Hepatocyte (in vitro differentiated cells): ENCODE measurements at places on chromosomes 2 and 18.

DNA sequence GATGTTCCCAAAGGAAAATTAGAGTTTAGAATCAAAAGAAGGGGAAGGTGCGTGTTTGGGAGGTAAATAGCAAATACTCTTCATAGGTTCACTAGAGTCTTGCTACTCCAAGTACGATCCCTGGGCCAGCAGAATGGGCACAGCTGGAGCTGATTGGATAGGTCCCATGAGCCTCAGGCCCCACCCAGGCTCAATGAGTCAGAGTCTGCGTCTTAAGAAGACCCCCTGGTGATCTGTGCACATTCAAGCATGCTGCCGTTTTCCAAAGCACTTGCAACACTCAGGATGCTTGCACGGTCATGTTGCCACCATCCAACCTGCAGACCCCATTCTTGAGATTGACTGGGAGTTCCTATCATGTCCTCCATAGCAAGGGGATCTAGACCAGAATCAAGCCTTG, 40.5 kb downstream of the ABCG8 start:
- DNase-seq, result no peak

- DNase-seq, result no peak
These were observed 42.1 kb downstream of the DDX18 start for GRCh38 chr2:117856415-117857210.

DNA sequence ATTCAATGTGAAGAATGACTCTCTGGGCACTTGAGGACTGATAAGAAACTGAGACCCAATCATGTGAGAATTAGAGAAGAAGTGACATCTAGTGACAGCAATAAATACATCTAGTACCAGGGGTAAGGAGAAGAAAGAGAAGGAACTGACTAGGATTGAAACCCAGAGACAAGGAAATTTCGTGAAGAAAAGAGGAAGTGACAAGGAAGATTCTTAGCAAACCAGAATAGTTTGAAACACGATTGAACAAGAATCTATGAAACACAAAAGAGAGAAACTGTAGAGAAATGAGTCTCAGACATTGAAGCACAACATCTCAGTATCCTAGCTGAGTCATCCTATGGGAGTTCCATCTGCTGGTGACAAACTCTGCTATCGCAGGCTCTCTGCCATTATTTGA, 571.9 kb upstream of the PKDCC start:
- no peak for DNase-seq

- no peak for DNase-seq
These were observed 523.5 kb downstream of the TMEM182 start for GRCh38 chr2:103285354-103285753.

GRCh38 chr18:45139478-45139877, 458.8 kb downstream of the SETBP1 start:
- DNase-seq, result no peak

- DNase-seq, result no peak
These were observed 36.2 kb upstream of the MAT2A start for GRCh38 chr2:85502720-85503119.

DNA sequence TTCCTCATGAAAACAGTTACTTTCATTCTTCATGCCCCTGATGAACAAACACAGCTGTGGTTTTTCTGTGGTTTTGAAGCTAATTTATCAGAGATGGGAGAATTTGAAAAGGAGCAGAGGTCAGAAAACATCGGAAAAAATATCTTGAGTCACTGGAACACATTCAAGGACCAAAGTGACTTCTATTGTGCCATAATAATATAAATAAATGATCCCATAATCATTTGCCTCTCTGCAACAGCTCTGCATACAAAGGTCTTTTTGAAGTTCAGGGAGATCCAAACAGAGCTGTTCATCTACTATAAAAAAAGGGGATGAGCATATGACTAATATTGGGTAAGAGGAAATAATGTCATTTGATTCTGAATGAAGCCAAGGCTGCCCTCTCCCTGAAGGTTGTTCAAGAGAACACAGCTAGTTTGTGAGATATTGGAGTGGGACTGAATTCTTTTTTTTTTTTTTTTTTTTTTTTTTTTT, 201.3 kb upstream of the GALNT5 start:
- no peak for DNase-seq

GRCh38 chr2:128036748-128037607, 9.1 kb upstream of the SAP130 start:
- no peak for DNase-seq

DNA sequence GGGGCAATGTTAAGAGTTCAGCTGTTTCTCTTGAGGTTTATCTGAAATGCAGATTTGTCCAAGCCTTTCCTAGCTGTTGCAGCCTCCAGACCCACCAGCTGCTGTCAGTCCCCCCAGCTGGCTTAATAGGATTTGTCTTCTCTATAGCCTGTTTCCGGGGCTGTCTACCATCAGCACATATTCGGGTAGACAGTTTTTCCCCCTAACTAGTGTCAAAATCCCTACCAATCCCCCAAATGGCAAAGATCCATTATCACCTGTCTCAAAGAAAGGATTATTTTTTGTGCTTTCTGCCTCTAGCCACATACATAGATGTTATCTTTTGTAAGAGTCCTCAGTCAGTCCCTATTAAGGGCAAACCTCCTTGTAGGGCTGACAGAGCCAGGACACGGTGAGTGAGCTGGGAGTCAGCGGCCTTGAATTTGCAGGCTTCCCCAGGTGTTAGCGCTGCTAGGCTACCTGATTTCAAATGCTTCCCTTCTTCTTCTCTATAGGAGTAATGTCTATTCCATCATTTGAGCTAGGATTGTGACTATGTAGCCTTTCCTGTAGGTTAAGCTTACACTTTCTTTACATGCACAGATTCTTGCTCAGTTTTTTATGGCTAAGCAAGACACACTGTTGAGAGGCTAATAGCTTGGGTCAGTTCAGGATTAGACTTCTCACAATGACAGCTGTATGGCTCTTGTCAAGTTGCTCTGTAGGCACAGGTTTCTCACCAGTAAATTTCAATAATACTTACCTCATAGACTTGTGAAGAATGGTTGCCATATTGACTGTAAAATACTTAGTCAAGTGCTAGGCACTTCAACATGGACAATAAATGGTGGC, 171.1 kb upstream of the UNC80 start:
- DNase-seq, result no peak

GRCh38 chr2:6773007-6773693, 92.6 kb downstream of the CMPK2 start:
- peak; percentile 80 for DNase-seq

DNA sequence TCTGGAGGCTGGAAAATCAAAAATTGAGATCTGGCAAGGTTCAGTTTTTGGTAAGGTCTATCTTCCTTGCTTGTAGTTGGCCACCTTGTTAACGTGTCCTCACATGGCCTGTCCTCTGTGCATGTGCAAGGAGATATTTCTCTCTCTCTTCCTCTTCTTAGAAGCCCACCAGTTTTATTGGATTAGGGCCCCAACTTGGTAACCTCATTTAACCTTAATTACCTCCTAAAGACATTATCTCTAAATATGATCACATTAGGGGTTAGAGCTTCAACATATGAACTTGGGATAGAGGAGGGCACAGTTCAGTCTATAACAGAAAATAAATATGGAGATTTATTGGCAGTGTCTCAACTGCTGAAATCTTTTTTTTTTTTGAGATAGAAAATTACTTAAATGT, 19.6 kb upstream of the RND3 start:
- no peak for DNase-seq

GRCh38 chr2:119184512-119184911, 26.0 kb upstream of the C1QL2 start:
- no peak for DNase-seq

DNA sequence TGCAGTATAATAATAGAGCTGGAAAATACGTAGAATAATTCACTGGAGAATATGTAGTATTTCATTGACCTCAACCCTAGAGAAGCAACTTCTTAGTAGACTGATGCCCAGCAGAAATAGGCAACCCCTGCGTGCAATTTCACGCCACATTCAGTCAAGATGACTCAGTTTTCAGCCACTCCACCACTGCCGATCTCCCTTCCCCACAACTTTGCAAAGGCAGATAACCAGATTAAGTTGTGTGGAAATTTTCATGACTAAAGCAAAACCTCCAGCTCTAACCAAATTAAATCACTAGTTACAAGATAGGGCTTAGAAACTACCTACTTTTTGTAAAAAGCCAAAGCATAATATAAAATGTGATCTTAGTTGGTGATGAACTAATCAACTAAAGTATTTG, 63.3 kb upstream of the STK17B start:
- DNase-seq, result no peak

GRCh38 chr2:46225730-46226129, 71.5 kb upstream of the EPAS1 start:
- no peak for DNase-seq

DNA sequence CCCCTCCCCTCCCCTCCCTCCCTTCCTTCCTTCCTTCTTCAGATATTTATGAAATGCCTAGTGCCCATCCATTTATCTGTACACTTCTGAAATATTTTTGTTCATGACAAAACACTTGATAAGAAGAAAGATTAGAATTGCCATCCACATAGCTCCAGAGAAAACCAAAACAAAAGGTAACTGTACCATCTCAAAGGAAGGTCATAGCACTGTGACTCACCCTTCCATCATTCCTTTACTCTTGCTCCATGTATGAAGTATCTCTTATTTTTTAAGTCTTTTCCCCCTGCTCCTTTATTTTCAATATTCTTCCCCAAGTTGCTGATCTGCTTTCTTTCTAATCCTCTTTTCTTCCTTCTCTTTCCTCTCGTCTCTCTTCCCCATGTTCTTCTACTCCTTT, 9.9 kb downstream of the CNTNAP5 start:
- DNase-seq, result no peak

- DNase-seq, result no peak
These were observed 129.0 kb upstream of the ACVR2A start for GRCh38 chr2:147715807-147716206.

- no peak for DNase-seq
These were observed 116.8 kb upstream of the ST6GAL2 start for GRCh38 chr2:107002735-107003134.

GRCh38 chr2:239539083-239539775, 138.4 kb upstream of the HDAC4 start:
- no peak for DNase-seq

DNA sequence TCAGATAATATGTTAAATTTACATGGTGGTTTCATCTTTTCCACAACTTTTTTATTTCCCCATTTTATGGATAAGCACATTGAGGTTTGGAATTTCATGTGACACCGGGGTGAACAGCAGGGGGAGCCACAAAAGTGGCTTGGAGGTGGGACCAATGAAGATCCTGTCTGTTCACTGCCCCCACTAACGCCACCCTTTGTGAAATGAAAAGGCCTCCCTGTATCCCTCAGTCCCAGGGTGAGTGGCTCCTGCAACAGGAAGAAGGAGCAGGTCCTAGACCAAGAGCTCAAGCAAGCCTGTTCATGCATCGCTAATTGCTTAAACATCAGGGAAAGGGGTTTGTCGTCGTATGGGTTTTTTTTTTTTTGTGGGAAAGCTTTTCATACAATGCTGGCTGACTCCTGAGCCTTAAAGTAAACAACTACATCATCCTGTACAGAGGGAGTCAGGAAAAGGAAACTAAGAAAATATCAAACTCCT, 267.8 kb upstream of the EPAS1 start:
- DNase-seq, result no peak

DNA sequence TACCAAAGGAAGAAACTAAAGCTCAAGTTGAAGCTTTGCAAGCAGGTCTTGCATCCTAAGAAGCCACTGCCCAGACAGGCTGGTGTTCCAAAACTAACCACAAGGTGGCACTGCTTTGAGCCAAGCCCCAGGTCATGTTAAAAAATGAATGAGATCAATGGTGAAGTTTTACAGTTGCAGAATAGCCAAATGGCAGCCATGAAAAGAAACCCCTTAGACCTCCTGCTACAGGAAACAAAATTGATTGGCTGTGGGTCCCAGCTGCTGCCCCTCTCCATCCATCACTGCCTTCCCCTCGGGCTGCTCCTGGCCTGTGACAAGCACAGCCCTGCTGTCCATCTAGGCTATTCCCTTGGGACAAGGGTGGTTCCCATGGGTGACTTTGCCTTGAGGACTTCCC, 20.7 kb upstream of the MREG start:
- DNase-seq, result peak; percentile 73

DNA sequence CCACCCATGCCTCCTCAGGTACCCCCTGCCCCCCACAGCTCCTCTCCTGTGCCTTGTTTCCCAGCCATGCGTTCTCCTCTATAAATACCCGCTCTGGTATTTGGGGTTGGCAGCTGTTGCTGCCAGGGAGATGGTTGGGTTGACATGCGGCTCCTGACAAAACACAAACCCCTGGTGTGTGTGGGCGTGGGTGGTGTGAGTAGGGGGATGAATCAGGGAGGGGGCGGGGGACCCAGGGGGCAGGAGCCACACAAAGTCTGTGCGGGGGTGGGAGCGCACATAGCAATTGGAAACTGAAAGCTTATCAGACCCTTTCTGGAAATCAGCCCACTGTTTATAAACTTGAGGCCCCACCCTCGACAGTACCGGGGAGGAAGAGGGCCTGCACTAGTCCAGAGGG, 803 bp upstream of the DES start:
- DNase-seq, result no peak

DNA sequence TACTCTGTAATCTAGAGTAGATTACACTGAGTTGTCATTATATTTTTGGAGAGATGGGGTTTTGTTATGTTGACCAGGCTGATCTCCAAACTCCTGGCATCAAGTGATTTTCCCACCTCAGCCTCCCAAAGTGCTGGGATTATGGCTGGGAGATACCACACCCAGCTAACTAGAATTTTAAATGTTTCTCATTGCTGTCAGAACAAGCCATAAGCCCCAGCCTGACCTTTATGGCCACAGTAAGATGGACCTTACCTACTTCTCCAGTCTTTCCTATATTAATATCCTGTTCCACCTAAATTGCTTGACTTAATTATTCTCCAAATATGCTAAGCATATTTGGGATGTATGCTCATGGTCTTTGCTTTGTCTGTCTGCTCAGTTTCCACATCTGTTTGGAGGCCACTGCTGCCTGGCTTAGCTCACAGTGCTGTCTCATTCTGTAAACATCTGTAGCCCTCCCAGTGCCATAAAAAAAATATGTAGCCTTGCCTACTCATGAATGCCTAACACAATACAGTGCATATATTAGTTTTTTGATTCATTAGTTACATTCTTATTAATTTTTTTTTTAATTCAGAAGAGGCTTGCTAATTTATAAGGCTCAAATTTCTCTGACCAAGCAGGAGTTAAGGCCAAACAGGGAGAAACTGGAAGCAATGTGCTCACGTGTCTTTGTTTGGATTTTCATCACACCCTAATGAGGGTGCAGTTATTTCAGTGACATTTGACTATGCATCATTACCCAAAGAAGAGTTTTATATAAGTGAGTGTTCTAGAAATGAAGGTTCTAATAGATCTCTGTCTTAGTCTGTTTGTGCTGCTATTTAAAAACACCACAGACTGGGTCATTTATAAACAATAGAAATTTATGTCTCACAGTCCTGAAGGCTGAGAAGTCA, 45.3 kb upstream of the PSME4 start:
- peak; percentile 40 for DNase-seq
